ENCODE measurements at places on chromosomes 2 and 18.

DNA sequence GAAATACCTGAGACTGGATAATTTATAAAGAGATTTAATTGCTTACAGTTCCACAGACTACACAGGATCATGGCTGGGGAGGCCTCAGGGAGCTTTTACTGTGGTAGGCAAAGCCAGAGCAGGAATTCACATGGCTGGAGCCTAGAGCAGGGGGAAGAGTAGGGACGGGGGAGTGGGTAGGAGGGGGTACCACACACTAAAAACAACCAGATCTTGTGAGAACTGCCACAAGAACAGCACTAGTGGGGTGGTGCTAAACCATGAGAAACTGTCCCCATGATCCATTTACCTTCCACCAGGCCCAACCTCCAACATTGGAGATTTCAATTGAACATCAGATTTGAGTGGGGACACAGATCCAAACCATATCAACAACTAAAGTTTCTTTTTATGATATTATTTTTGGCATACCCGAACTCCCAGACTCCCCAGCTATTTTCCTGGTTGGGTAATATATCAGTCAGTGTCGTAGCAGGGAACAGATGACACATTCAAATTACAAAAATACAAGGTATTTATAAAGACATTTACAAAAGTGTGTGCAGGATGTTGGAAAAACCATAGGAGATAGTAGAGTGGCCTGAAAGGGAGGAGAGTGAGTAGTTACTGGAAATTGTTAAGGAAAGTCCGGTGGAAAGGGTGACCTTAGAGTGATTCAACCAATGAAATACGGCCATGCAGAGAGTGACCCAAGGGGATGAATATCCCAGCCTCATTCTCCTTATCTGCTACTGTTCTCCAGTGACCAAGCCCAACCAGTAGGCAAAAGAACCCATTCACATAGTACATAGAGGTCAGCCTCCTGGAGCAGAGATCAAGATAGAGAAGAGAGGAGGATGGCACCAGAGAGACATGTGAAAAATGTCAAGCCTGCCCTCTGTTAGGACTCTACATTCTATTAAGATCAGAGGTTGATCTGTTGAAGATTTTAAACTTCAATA, 8.8 kb downstream of the RPL37A start:
- DNase-seq, result no peak

- DNase-seq, result no peak
Observed at GRCh38 chr2:105802587-105802986, 57.9 kb downstream of the NCK2 start.

GRCh38 chr2:168633895-168634294, 168.5 kb upstream of the NOSTRIN start:
- no peak for DNase-seq

DNA sequence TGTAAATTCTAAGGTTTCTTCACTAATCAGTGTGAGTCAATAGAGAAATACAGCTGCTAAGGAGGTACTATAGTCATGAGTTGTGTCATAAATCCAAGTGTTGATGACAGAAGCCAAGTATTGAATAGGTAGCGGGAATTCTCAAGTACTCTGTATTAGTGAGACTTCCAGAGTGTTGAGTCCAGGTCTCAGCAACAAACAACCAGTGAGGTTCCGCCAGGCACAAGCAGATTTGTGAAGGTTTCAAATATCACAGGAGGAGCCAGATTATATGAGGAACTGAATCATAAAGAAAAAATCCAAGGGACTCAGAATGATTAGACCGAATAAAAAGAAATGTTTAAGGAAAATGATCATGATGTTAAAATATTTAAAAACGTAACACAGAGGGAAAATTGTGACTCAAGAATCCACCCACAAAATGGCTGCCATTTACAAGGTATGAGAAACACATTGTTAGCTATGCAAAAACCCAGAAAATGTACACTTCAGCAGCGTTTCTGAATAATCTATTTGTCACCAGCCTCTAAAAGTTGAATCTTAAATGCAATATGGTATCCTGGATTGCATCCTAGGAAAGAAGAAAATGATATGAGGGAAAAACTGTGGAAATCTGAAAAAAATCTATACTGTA, 27.3 kb upstream of the EVA1A start:
- no peak for DNase-seq

DNA sequence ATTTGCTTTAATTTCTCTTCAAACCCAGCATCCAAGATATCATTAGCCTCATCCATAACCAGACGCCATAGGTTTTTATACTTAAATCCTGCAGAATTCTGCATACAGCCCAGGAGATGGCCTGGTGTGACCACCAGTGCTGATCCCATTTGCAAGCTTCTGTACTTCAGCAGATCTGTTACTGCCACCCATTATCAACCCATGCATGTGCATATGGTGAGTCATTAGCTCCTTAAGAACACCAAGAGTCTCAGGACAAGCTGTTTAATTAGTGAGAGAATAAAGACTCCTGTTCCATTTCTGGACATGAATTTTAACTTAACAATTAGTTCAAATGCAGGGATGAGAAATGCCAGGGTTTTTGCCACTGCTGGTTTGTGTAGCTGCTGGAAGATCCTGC, 110.7 kb upstream of the TANK start:
- no peak for DNase-seq

DNA sequence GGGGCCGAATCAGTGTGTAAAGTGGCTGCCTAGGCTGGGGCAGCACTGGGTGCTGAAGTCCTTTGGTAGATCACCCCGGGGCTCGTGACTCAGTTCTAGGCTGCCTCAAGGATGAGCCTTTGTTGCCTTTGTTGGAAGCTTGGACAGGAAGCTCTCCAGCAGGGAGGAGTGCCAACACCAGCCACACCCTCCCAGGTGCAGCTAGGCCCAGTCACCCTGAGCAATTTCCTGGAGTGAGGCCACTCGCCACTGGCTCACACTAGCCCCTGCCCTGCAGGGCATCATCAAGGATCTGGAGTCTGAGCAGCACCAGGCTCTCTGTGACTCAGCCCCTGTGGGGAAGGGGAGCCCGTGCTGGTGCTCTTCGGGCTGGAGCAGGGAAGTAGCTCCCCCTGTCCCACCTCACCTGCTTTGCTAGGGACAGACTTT, 6.7 kb upstream of the SDC1 start:
- peak; percentile 19 for DNase-seq

- no peak for DNase-seq
Observed at GRCh38 chr2:219362072-219362471, 25.6 kb downstream of the DNPEP start.

DNA sequence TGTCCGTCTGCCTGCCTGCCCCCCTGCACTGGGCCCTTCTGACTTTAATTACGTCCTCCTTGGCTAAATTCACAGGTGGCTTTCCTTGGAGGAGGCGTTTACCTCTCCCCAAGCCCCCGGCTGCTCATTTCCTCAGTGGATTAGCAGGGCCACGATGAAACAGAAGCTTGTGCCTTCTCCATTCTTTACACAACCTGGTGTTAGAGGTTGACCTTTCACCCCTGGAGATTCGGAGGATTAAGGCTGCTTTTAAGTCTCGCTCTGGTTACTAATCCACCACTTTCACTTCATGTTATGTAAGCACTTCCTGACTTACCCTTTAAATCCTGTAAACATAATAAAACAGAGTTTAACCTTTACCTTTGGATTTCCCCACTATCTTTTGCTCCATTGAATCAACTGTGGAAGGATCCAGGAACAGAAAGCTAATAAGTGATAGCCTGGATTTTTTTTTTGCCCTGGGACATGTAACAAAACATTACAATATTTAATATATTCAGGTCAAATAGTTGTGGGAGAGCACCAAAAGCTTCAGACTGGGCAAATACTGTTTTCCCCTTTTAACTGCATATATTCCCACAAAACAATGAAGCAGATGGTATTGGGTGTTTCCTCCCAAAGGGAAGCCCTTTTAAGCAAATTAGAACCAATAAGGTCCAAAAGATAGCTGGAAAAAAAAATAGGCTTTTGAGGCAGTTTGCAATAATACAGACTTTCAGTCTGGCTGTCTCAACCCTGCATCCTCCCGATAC, 370.2 kb downstream of the EN1 start:
- no peak for DNase-seq

DNA sequence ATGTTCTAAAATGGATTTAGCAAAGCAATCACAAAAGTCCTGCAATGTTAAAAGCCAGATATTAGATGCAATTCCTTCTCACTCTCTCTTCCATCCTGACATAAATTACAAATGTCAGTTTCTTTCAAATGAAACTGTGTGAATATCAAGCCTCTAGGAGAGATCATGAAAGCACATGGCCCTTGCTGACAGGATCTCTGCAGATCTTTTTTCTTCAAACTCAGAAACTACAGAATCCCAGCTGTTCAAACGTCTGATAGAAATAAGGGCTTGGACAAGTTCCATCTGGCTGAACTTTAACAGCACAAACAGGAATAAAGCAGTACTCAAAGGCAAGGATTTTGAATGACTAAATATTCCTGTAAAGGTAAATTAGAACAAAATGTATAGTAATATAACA, 47.6 kb downstream of the PDE1A start:
- peak; percentile 52 for DNase-seq

- DNase-seq, result no peak
Observed at GRCh38 chr2:231605607-231606091, 13.0 kb downstream of the TEX44 start.
